ENCODE measurements at places on chromosomes 2 and 18.
A peak's percentile ranks its signal among the peaks of the same experiment; 100 is the strongest.

DNA sequence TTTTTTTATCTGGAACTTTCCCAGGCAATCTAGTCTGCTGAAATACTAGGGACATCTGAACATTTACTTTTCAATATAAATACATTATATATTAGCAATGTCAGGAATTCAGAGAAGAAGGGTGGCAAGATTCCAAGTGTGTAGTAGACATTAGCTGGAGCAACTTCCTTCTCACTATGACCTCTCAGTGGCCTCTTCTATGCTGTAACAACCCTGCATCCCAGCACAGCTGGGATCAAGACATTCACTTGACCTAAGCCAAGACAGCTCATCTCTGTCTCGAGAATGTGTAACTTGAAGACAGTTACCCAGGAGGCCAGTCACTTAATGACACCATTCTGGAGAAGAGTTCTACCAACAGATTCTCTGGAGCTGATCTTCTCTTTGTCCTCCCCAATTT is 61.7 kb upstream of the RALBP1 start:
- DNase-seq, result peak; percentile 49

DNA sequence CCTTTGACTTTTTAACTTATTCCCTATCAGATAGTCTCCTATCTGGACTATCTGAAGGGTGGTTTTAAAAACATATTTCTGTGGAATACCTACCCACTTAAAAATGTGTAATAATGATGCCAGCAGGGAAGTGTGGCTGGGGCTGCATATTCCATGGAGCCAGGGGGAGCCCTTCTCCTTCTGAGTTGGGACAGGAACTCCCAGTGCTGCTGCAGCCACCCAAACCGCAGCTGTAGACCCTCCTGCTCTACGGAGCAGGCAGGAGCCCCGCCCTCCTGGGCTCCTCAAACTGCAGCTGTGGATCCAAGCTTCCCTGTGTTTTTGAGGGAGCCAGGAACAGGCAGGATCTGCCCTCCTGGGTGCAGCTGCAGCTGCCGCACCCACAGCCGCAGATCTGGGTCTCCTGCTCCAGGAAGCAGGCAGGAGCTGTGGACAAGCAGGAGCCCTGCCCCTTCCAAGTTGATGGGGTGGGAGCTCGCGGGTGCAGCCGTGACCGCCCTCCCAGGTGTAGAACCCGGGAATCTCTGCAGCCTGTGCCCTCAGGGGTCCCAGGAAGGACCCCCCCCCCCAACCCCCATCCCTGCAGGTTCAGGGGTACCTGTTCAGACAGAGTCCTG is 57.8 kb downstream of the PDK1 start:
- no peak for DNase-seq

DNA sequence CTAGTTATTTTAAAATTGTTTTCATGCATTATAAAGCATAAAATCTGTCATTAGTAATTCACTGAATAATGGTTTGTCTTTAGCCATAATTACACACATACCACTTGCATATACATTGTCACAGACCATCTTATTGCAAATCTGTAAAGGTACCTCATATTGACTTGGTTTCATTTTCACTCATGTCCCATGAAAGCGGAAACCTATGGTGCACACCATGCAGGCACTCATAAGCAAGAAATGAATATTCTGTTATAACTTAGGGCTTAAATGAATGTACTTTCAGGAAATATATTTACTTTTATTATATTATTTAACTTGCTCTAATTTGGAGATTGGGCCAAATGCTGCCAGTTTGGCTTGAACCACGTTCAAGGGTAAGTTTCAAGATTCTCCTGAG is 29.2 kb upstream of the STK17B start:
- no peak for DNase-seq

GRCh38 chr18:45280481-45281276 is 334.6 kb upstream of the SLC14A2 start:
- no peak for DNase-seq

DNA sequence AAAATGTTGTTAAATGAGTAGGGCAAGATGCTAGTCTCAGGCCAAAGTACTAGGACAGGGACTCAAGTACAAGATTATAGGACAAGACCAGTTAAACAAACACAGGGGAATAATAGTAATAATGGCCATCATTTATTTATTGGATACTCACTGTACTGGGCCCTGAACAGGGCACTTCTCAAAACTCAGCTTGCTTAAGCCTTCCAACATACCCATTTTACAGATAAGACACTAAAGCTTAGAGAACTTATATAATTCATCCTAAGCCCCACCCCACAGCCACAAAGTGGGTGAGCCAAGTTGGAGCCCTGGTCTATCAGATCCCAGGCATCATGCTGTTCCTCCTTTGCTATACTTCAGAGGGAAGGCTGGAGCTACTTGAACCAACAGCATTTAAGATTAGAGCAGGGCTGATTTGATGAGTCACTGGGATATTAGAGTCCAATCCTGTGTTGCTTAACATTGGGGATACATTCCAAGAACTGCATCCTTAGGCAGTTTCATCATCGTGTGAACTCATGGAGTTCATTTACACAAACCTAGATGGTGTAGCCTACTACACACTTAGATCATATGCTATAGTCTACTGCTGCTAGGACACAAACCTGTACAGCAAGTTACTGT is 153.6 kb downstream of the MTCL1 start:
- DNase-seq, result peak; percentile 88

DNA sequence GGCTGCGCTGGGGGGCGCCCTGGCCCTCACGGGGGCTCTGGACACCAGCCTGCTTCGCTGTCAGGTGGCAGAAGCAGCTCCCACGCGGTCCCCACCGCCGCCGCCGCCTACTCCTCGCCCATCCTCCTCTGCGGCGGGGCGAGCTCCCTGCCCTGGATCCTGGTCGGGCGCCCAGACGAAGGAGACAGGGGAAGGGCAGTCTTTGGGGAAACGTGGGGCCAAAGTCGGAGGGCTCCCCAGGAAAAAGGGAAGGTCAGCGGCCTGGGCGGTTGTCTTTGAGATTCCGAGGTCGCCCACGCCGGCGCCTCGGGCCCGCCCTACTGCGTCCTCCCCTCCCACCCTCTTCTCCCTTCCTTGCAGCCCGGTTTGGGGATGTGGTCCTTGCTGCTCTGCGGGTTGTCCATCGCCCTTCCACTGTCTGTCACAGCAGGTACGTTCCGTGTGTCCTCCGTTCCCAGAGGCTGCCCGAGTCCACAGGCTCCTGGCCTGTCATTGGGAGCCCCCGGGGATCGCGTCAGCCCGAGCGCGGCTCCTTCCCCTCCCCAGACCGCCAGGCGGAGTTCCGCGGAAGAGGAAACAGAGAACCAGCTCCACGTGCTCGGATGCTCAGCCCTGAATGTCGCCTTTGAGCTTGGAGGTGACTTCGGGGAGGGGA is 800 bp downstream of the IL1RL2 start:
- peak; percentile 78 for DNase-seq

DNA sequence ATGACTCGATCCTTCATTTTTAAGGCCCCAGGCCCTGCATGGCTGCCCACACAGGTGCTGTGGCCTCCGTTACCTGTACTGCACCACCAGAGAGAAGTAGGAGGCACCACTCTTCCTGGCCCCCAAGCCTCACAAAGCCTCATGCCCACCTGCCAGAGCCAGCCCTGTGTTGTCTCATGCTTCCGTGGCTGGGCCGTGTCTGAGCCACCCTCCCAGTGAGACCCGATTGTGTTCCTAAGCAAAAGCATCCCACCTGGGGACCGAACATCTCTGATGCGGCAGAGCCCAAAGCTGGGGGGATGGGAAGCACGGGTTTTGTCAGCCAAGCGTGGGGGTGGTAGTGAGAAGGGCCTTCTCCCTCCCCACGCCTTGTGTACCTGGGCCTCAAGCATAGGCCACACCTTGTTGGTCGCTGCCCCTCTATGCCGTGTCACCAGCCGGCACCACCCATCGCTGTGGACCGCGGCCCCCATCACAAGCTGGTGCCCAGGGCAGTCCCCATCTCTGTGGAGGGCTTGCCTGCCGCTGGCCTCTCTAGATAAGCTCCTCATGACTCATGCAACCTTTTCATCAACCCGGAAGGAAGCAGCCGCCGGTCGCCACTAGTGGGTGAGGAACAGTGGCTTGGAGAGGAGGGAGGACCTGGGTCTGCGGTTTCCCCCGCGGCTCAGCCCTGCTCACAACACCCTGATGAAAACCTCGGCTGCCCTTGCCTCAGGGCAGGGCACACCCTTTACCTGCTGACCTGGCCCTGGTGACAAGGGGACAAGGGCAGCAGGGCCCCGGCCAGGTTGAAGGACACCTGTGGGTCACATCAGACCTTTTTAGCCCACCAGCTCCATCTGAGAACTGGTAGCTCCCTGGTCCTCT is 2.7 kb upstream of the RNPEPL1 start:
- DNase-seq, result no peak

DNA sequence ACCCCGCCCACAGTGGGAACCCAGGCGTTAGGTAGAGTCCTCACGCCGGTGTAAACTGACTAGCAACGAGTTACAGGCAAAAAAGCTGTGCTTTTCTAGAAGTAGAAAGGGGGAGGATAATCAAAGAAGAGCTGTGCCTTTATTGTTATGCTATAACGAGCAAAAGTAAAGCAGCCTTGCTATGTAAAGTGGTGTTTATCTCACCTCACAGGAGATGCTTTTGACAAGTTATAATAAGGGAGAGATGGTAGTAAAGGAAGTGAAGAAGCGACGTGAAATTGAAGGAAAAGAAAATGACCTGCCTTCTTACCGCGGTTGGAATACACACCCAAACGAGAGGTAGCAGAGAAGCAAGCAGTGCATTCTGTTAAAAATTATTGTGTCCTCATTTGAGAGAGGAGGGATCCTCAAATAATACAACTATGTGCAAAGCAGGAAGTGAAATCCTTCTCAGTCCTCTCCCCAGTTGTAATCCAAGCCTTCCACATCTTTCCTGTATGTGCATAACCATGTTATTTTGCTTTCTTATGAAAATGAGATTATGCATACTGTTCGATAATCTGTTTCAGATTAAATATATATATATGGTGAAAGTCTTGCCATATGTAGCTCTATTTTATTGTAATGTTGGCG is 962 bp downstream of the TANK start:
- no peak for DNase-seq

DNA sequence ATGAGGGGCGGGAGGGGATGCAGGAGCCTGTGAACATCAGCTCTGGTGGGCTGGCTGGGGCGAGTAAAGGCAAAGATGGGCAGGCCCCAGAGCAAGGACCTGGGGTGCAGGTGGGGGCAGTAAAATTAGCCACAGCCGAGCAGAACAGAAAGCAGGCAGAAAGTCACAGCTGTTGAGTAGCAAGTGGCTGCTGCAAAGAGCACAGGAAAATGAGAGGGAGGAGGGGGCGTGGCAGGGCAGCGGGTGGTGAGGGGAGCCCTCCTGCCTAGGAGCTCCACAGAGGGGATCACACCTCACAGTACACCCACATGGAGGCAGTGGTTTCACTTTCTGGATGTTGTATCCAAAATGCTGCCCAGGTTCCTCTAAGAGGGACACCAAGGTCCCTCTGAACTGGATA is 79.6 kb downstream of the LBH start:
- DNase-seq, result no peak

GRCh38 chr2:24891201-24891600 is 28.8 kb downstream of the ADCY3 start:
- DNase-seq, result no peak

GRCh38 chr2:222907048-222907447 is 46.2 kb downstream of the ACSL3 start:
- DNase-seq, result no peak

DNA sequence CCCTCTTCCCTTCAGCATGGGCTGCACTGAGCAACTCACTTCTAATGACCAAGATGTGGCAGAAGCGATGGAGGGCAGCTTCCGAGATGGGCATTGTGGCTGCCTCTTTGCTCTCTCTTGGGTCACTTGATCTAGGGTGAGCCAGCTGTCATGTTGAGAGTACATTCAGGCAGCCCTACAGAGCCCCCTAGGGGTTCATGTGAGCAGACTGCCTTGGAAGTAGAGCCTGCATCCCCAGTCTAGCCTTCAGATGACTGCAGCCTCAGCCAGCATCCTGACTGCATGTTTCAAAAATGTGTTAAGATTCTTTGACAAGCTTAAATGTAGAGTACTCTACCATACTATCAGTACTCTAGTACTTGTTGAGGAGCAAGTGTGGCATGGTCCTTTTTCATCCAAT is 143.9 kb downstream of the NCK2 start:
- DNase-seq, result no peak

GRCh38 chr2:85168942-85169341 is 35.8 kb downstream of the TCF7L1 start:
- DNase-seq, result no peak

- no peak for DNase-seq
These were observed 212.3 kb downstream of the MGAT5 start for GRCh38 chr2:134466141-134466540.

- no peak for DNase-seq
These were observed 872.2 kb upstream of the NXPH2 start for GRCh38 chr2:139652385-139652784.

GRCh38 chr2:109635426-109636304 is 21.5 kb downstream of the SOWAHC start:
- DNase-seq, result no peak

GRCh38 chr2:196307775-196308305 is 136.5 kb upstream of the STK17B start:
- no peak for DNase-seq

- no peak for DNase-seq
These were observed 80.2 kb upstream of the PKDCC start for GRCh38 chr2:41967476-41968181.

DNA sequence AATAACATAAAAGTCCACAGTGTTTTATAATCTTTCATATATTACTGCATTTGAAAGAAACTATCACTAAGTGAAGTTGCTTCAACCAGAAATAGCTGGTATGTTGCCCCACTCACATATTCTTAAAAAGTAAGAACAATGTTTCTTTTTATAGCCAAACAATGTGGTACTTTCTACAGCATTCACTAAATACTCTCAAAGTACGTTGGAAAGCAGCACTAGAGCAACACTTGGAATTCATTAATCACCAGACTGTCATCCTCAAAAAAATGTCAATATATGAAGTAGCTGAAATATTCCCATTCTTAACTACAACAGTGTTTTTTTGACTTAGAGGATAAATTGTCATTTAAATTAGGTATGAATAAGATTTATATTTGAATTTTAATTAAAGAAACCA is 32.8 kb downstream of the COBLL1 start:
- DNase-seq, result no peak

DNA sequence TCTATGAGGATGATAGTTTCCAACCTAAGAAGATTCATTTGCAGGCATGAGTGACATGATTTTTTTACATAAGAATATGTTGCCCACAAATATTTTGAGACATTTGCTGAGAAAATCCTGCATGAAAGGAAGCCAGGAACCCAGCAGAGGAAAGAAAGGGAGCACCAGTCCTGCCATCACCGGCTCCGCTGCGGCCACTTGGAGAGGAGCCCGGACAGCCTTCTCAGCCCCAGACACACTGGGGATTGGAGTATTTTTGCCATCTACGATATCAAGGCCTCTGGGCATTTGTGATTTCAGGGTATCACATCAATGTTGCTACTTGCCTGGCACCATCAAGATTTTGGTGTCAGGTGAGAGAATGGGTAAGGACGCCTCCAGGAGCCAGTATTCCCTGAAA is 228.3 kb downstream of the PTGR3 start:
- no peak for DNase-seq

GRCh38 chr2:31729442-31730092 is 148.8 kb upstream of the SRD5A2 start:
- peak; percentile 35 for DNase-seq

- DNase-seq, result no peak
These were observed 20.4 kb downstream of the ATP6V1B1 start for GRCh38 chr2:70956141-70956540.

Measured in AG08396 (cell line).